ENCODE measurements at places on chromosomes 1 and 21.

DNA sequence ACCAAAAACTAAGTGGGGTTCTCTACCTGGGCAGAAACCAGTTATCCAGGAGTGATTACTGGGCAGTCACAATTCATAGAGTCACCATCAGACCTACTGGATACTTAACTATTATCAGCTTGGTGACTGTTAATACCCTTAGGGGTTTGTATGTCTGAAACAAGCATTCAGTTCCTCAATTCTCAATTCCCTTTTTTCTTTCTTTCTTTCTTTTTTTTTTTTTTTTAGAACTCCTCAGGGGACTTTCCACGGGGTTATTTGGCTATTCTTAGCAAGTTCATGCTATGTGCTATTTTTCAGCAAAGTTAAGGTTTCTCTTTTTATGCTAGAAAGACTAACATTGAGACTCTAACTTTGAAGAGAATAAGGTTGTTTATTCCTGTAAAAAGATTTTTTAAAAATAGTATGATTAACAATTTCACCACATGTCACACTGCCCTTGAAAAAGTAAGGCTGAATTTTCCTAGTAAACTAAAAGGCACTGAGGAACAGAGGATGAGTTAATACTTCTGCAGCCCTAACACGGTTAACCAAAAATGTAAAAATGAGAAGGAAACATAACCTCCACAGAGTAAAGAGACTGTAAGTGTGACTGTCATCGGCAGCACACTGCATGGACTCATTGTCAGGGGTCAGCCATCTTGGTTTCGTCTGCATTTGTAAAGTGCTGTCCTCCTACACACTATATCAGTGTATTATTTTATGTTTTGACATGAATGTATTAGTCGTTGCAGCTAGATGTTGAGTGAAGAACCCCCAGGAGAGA, 310.2 kb downstream of the NTNG1 start:
- DNase-seq, result no peak

DNA sequence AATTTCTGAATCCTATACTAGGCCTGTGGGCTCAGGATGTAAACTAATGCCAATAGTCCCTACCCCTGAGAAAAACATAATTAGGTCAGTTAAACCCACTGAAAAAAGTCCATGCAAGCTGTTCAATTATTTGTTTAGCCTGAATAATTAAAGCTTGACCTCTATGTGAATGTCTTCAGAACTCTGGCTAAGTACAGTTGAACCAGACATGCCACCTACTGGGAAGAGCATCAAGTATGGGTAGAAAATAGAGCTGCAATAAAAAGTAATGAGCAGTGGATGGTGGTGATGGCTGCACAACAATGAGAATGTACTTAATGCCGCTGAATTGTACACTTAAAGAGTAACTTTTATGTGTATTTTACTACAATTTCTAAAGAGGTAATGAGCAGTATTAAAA, 23.6 kb upstream of the SLC19A2 start:
- no peak for DNase-seq

GRCh38 chr1:207393610-207394009, 60.5 kb upstream of the CR2 start:
- peak; percentile 45 for DNase-seq

DNA sequence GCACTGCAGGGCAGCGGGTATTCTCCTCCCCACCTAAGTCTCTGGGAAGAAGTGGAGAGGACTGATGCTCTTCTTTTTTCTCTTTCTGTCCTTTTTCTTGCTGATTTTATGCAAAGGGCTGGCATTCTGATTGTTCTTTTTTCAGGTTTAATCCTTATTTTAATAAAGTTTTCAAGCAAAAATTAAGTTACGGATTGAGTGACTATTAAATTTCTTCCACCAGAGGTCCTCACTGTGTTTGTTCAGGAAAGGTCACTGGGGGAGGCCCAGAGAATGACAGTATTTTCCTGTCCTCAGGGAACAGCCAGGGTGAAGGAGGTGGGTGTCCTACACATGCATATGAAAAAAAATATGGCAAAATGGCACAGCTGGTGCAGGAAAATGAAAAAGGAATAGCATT, 4.4 kb upstream of the ELF3 start:
- peak; percentile 58 for DNase-seq

- no peak for DNase-seq
Observed at GRCh38 chr1:7896994-7897393, 43.6 kb downstream of the TNFRSF9 start.

DNA sequence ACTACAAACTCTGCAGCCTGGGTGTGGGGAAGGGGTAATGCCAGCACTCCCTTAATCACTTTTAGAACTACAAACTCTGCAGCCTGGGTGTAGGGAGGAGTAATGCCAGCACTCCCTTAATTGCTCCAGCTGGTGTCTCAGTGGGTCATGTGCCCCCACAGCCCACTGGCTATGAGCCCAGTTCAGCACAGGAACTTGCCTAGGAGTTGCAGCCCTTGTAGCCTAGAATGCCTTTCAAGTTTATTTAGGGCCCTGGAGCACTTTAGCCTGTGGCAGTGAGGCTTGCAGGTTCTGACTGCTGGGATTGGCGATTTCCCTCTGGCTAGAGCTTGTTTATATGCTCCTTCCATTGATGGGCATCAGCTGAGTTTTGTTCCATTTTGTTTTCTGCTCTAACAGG, 17.1 kb downstream of the VN1R5 start:
- DNase-seq, result no peak

- DNase-seq, result no peak
Observed at GRCh38 chr1:232184561-232185530, 445.1 kb downstream of the SIPA1L2 start.

DNA sequence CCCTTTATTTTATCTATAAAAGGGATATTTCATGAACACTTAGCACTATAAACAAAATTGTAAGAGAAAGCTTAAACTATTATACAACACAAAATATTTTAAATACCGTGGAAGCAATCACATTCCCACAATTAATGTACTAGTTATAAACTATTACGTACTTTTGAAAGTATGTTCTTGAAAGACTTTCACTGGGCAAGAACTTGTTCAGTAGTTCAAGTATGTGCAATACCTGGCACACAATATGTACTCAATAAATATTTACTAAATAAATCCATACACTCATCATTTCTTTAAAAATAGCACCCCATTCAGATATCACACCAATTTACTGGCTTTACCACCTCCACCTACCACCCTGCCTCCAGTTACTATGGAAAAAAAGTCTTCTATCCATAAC, 12.6 kb upstream of the FMO2 start:
- no peak for DNase-seq

GRCh38 chr1:110798691-110799256, 74.2 kb upstream of the CD53 start:
- no peak for DNase-seq

DNA sequence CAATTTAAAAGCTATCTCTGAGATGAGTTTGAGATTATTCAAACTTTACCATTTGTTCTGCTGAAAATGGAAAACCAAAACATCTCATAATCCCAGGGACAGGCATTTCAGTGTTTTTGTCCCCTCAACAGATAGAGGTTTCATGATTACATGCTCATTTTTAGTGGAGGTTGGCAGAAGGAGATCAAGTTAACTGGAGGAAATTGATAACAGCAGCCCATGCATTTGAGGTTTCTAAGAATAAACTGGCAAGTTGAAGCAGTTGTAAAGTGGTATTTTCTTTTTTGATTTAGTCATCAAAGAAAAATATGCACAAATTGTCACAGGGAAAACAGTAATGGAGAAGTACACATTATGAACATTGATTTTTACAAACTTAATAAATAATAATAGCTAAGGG, 205.8 kb downstream of the PLA2G4A start:
- DNase-seq, result no peak

DNA sequence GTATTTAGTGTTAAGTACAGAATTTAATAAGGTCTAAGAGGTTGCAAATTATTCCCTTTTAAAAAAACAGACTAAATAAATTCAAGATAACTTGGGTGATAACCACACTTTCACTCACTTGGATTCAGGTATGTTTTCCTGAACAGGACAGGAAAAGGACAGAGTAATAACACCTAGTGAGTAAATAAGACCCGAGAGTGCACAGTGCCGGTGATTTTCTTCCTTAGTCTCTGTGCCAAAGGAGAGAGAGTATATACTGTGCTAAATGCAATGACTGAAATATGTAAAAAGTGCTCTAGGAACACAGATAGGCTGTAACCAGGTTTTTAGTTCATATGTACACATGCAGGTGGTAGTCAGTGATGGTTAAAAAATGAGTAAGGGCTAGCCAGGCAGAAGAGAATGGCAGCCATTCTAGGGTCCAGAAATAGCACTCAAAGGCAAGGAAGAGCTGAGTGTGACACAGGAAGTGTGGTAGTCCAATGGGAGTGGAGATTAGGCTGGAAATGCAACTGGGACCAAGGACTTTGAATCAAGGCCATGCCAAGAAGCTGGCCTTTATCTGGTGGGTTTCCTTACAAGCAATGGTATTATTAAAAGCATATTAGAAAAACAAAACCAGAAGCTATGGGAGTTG, 58.1 kb downstream of the NRIP1 start:
- no peak for DNase-seq

GRCh38 chr1:29232387-29232786, 1.7 kb upstream of the MECR start:
- DNase-seq, result no peak

- DNase-seq, result no peak
Observed at GRCh38 chr1:198942466-198942865, 303.6 kb downstream of the PTPRC start.

- DNase-seq, result no peak
Observed at GRCh38 chr1:46001081-46001785, 131.2 kb downstream of the PIK3R3 start.

Measured in AG08395 (cell line).